ENCODE measurements at places on chromosomes 5 and 9. TPM values are rescaled to one million over a fixed set of nuclear protein-coding genes. Genes with fewer than 3 reads are reported as not detected.

LCNL1 gene
- not detected for total RNA-seq

FOXD4L3 gene
- not detected for total RNA-seq

GRCh38 chr9:100056561-100056960 lies 42.2 kb downstream of the ERP44 start:
- DNase-seq: no peak

GRCh38 chr9:75265525-75265972 lies 177.2 kb downstream of the OSTF1 start:
- peak; percentile 30 for DNase-seq

- no peak for DNase-seq
Observed at GRCh38 chr9:77885104-77885672, 146.4 kb downstream of the GNAQ start.

- DNase-seq: no peak
Observed at GRCh38 chr5:121313886-121314285, 537.8 kb upstream of the FTMT start.

GRCh38 chr9:112086627-112087026 lies 88.5 kb downstream of the SUSD1 start:
- peak; percentile 7 for DNase-seq

GRCh38 chr5:72855821-72856220 lies 39.4 kb downstream of the TNPO1 start:
- no peak for DNase-seq

All from HepG2 (cell line).